ENCODE measurements at places on chromosomes 7 and 10.

DNA sequence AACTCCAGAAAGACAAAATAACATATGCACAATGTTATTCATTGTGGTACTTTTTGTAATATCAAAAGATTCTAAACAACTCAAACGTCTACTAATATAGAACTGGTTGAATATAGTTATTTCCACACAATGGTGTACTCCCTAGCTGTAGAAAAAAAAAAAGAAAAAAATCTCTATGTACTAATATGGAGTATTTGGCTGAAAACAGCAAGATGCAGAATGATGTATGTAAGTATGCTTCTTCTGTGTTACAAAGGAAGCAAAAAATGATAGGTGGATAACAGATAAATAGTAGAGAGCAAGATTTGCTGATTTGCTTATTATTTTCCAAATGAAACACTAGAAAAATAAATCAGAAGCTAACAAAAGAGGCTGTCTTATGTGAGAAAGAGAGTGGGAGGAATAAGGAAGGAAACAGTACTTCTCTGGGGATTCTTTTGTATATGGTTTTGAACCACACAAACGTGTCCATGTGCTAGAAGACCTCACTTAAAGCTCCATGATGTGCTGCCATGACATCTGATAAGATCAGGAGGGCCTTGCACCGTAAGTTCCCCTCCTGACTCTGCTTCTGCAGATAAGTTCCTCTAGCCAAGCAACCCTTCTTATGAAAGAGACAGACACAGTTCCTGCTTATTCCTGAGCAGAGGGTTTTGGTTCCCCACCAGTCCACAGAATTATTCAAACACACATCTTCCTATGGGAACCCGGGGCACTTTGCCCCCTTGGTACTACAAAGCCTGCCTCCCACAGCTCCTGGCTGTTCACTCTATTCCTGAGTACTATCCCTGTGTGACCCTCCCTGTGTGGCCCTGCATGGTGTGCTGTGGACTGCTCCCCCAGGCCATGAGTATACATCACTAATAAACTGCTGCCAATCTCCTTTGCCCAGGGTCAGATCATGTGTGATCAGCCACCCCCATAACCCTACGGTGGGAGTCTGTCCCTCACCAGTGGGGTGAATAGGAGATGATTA lies 159.1 kb downstream of the CCDC71L start:
- no peak for DNase-seq

- no peak for DNase-seq
Measured at GRCh38 chr10:110502851-110503301, 5.2 kb downstream of the DUSP5 start.

DNA sequence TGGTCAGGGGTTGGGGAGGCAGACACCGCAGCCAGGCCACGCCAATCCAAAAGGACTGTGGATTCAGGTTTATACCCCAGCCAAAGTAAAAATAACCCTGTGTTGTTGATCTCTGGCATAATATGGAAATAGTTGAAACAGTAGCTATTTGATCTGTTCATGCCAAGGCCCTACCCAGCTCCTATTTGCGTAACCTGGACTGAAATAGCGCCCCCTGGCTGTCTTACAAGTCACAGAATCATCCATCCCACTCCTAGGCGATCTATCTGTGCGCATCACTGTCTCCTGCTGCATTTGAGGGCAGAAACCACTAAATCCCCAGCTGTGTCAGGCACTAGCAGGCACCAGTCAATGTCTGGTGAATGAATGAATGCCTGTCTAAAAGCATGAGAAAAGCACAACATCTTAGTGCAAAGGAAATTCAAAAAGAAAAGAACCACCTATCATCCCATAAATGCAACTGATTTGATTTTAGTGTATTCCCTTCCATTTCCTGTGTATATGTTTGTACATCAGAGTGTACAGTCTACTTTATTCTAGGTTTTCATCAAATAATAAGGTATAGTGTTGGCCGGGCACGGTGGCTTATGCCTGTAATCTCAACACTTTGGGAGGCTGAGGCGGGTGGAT lies 160.0 kb downstream of the SLIT1 start:
- DNase-seq = no peak

GRCh38 chr7:40583667-40584444 lies 449.1 kb downstream of the SUGCT start:
- DNase-seq = no peak

GRCh38 chr10:128626397-128627000 lies 500.3 kb upstream of the MKI67 start:
- no peak for DNase-seq

DNA sequence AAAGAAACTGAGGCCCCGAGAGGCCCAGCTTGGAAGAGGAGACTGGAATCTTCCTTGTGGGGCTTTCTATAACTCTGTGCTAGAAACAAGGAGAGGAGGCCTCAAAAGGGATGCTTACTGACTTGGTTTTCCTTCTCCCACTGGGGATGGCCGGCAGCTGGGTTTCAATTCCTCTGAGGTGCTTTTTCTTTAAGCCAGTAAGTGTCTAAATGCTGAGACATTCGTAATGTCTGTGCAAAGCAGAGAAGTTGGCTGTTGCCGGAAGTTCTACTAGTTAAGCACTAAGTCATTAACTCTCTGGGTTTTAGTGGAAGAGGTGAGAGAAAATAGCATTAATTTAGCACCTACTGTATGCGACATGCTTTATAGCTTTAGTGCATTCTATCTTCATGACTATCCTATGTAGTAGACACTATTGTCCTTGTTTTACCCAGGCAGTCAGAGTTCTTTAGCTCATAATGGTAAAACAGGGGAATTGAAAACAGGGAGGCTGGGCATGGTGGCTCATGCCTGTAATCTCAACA lies 135.2 kb downstream of the RGS10 start:
- no peak for DNase-seq

DNA sequence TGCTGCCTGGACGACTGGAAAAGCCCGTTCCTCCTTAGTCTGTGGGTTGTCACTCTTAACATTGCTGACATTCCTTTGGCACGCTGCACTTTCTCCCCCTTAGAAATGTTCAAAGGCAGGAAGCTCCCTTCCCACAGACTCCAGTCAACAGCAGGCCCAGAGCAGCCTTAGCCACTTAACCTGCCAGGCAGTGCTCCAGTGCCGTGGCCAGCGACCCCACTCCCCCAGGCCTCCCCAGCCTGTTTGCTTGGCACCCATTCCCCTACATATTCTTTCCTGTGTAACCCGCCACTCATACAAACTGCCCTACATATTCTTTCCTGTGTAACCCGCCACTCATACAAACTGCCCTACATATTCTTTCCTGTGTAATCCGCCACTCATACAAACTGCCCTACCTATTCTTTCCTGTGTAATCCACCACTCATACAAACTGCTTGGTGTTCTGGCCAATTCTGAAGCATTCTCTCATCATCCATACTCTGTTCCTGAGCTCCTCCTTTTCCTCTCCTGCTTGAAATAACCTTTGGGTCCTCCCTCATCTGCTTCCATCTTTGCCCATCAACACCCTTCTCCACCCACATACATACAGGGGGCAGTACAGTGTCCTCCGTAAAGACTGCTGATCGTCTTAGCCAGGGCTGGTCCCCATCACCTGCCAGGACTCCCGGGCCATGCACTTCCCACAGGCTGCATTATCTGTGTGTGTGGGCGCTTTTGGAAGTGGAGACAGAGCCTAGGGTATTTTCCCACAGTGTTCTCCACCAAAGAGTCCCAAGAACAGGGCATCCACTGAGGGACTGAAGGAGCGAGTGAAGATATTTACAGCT lies 57.3 kb downstream of the ADARB2 start:
- DNase-seq = no peak

- no peak for DNase-seq
Measured at GRCh38 chr7:68676813-68677535, 921.3 kb upstream of the AUTS2 start.

DNA sequence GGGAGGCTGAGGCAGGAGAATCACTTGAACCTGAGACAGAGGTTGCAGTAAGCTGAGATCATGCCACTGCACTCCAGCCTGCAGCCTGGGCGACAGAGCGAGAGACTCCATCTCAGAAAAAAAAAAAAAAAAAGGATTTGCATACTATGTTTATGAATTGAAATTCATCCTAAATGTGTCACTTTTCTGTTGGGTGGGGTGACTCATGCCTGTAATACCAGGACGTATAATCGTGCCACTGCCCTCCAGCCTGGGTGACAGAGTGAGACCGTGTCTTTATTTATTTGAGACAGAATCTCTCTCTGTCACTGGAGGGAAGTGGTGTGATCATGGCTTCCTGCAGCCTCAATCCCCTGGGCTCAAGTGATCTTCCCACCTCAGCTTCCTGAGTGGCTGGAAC lies 5.8 kb downstream of the ZNF212 start:
- no peak for DNase-seq

- DNase-seq = no peak
Measured at GRCh38 chr10:43237631-43238446, 29.0 kb downstream of the RASGEF1A start.

- DNase-seq = no peak
Measured at GRCh38 chr7:78057571-78057970, 259.0 kb downstream of the PHTF2 start.

GRCh38 chr7:157523766-157524421 lies 187.1 kb downstream of the DNAJB6 start:
- no peak for DNase-seq

DNA sequence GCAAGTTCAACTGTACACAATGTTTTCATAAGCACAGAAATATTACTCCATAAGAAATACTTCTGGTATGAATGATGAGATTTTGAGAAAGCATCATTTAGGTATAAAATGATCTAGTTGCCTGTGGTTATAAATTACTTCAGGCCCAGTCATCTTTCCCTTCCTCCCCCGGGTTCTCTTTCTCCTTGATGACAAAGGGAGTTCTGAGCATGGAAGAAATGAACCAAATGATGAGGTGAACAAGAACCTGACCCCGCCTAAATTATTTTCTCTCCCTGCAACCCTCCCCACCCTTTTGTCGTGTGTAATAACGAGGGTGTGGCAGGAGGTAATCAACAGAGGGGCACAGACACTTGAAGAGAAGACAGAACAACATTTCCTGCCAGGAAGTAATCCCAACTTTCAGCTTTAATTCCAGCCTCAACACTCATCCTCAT lies 319.6 kb upstream of the SP8 start:
- no peak for DNase-seq
